ENCODE measurements at places on chromosomes 3 and 15.

DNA sequence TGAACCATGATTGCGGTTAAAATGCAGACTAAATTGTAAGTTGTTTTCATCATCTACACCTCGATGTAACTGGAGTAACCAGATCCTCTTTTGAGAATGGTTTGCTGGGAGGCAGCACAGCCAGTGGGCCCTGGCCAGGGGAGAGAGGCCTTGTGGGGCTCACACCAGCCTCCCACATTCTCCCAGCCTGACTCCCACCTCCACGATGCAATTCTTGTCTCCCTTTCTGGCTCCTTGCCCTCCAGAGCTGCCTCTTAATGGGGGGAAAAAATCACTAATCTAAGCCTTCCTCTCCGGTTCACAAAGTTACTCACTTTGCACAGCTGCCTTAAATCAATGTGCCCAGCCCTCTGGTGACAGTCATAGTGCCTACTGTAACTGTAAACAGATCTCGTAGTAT, 17.9 kb upstream of the PAQR5 start:
- DNase-seq = no peak

- DNase-seq = no peak
These were observed 218.8 kb downstream of the UBE2E2 start for GRCh38 chr3:23421811-23422516.

GRCh38 chr3:171345107-171345843, 114.9 kb downstream of the TNIK start:
- DNase-seq = no peak

- DNase-seq = no peak
These were observed 31.3 kb downstream of the DAPK2 start for GRCh38 chr15:64014995-64015394.

GRCh38 chr3:50327129-50327528, 894 bp downstream of the TUSC2 start:
- DNase-seq = no peak

DNA sequence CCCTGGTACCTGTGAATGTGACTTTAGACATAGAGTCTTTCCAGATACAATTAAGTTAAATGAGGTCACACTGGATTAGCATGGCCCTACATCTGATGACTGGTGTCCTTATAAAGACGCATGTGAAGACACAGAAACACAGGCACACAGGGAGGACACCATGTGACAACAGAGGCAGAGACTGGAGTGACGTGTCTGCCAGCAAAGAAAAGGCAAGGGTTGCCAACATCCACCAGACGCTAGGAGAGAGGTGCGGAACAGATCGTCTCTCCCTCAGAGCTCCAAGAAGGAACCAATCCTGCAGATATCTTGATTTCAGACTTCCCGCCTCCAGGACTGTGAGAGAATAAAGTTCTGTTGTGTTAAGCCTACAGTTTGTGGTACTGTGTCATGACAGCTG, 42.8 kb downstream of the CX3CR1 start:
- DNase-seq = no peak

GRCh38 chr3:114942773-114943172, 204.3 kb downstream of the ZBTB20 start:
- no peak for DNase-seq

GRCh38 chr3:180294282-180295027, 257.7 kb upstream of the PEX5L start:
- no peak for DNase-seq

DNA sequence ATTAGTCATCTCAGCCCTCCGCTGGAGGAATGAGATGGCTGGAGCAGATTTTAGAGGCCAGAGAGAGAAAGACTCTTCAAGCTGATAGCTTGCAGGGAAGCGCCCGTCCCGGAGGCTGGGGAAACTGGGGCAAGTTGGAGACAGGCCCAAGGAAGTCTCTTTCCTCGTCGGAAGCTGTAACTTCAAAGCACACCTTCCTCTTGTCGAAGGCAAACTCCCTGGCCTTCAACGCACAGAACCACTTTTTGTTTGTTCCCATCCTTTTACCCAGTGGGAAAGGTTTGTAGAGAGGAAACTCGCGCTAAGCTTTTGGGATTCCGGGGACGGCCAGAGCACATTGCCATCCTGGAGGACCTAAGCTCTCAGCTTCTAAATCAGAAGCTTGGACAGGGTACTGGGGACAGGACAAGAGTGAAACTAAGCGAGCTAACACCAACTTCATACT, 900 bp upstream of the EOMES start:
- no peak for DNase-seq

GRCh38 chr15:33865416-33865815, 102.9 kb upstream of the CHRM5 start:
- DNase-seq = no peak

- DNase-seq = no peak
These were observed 29.9 kb upstream of the TJP1 start for GRCh38 chr15:29852201-29852600.

- no peak for DNase-seq
These were observed 116.4 kb upstream of the HES1 start for GRCh38 chr3:194019398-194020165.

- no peak for DNase-seq
These were observed 446.8 kb downstream of the IGSF11 start for GRCh38 chr3:118587847-118588246.

GRCh38 chr3:149954812-149955211, 15.9 kb downstream of the PFN2 start:
- no peak for DNase-seq

DNA sequence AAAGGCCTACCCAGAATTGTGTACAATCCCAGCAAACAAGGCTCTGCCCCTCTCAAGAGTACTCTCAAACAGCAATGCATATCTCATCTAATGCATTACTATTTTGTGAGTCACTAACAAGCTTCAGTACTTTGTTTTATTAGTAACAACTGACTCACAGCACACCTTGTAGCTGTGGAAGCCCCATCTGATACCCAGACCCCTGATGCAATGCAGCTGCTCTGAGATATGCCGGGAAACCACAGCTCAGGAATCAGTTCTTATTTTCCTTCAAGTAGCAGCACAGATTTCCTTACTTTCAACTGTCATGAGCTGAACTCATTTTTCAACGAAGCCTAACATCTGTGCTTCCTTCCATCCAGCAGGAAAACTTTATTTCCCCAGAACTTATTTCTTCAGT, 37.8 kb downstream of the CCNL1 start:
- no peak for DNase-seq

- no peak for DNase-seq
These were observed 25.2 kb downstream of the ATP6V1A start for GRCh38 chr3:113771993-113772392.

- no peak for DNase-seq
These were observed 83.4 kb downstream of the RBPMS2 start for GRCh38 chr15:64691896-64692565.

DNA sequence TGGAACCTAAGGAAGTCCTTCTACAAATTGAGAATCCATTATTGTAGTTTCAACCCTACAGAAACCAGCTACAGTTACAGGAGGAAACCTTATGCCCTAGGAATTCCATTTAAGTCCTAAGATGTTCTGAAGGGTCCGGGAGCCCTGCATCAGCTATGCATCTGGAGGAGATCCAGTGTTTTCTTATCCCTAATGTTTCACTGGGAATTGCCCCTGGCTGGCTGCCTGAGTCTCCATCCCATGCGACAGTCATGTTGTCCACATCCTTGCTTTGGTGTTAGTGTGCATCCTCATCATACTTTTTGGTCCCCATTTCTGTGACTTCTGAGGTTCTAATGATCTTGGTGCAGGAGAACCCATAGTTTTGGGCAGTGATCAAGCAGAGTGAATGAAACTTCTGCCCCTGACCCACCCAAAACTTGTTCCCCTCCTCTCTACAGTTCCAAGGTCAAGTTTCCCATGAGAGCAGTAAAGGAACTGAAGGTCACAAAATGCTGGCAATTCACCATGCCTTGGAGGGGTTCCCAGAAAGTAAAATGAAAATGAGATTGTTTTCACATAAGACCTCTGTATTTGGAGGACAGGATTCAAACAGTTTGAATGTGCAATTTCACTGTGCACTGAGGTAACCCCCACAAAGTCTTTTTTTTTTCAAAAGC, 121.9 kb upstream of the PHLDB2 start:
- no peak for DNase-seq

- no peak for DNase-seq
These were observed 19.7 kb downstream of the ALPK3 start for GRCh38 chr15:84836844-84837243.

DNA sequence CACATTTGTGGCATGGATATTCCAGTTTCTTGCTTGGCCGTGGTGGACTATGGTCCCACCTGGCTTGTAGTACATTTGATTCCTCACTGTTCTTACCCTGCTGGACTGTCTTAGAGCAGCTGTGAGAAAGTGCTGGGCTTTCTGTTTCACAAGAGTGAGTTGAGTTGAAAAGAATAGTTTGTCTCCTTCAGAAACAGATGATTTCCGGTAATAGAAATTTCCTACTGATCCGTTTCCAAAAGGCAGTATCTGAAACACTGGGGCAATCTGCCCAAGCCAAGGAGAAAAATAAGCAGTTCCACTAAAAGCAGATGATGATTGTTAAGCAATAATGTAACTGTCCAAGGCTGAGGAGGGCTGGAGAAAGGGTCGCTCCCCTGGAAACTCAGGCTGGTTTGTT, 96.0 kb downstream of the SUCLG2 start:
- DNase-seq = no peak

- no peak for DNase-seq
These were observed 16.5 kb downstream of the ABHD5 start for GRCh38 chr3:43707266-43707665.

DNA sequence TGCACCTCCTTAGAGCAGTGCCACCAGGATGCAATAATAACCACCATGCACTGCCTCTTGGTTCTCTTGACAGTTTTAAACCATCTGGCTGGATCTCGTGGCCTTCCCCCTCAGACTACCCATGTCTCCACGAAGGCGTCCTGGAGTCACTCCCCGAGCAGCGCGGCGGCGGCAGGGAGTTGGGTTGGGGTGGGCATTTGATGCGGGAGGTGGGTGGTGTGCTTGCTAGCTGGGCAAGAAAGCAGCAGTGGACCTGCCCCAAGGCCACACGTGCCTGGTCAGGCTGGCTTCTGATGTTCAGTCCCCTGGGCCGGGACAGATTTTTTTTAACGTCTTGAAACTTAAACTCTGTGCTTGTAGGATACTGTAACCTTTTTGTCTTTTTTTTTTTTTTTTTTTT, 3.9 kb upstream of the TTLL3 start:
- no peak for DNase-seq

GRCh38 chr3:185561374-185561943, 9.1 kb upstream of the LIPH start:
- DNase-seq = no peak

- DNase-seq = no peak
These were observed 144.7 kb upstream of the IQSEC1 start for GRCh38 chr3:13217736-13218540.

DNA sequence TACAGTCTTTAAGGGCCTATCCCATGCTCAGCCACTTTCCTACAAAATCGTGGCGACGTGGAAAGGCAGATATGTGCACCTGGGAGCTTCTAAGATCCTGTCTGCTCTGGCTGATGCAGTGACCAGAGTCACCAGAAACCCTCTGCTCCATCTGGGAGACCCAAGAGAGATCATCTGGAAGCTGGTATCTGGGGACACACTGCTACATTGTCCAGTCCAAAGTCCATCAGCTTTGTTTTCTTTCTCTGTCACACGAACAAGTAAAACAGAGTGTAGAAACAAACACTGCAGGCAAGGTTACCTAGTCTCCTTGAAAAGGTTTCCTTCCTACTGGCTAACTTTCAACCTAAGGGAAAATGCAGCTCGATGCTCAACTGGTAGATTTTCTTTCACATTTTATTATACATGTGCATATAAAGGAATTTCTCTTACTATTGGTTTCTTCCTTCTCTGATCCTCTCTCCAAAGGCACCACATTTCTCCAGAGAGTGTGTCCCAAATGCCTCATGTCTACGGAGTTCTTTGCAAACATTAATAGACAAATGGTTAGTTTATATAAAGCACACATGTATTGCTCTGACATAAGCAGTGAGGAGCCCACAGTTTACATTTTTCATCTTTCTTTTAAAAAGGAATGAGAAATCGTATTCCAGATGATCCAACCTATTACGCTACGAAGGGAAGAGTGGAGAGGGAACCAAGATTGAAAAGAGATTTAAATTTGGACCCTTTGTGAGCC, 8.3 kb upstream of the GREM1 start:
- no peak for DNase-seq

DNA sequence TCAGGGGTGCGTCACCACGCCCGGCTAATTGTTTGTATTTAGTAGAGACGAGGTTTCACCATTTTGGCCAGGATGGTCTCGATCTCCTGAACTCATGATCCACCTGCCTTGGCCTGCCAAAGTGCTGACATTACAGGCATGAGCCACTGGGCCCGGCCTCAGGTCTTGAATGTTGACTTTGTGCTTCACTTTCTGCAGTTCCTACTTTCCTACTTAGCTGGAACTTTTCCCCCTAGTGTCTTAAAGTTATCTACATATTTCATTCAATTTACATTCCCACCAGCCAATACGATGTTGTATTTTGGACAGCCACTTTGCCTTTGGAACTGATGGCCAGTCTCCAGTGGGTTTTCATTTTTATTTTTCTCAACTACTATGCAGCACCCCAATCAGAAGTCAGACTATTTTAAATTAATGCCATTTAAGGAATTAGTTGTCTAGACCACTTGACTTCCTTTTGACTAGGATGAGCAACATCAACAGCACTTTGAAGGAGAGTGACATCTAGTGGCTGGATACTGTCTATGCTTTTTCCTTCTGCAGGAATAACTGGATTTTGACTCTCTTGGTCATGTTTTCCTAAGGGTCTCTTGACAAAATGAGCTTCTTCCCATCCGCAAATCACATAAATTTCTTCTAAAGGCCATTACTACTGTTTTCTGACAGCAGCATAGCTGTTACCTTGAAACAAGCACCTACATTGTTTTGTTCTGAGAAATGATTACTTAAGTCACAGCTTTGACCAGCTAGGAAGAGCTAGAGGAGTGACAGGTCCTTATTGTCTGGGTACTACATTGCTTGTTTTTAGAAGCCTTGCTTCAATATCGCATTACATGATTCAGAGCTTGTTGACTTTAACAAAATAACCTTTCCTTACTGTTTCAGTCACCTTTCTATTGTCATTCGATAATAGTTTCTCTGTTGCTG, 140.2 kb downstream of the ITPR1 start:
- DNase-seq = no peak

DNA sequence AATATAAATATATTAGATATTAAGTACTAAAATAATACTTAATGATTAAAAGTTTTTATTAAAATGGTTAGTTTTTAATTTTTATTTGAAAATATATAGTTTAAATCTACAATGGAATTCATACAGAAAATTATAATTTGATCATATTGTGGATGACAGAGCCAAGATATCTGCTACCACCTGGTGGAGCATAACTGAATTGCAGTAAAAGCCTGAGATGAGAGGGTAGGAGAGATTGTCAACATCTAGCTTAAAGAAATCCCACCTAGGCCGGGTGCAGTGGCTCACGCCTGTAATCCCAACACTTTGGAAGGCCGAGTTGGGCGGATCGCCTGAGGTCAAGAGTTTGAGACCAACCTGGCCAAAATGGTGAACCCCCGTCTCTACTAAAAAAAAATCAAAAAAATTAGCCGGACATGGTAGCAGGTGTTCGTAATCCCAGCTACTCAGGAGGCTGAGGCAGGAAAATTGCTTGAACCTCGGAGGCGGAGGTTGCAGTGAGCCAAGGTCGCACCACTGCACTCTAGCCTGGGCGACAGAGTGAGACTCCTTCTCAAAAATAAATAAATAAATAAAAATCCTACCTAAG, 25.1 kb upstream of the CSTA start:
- no peak for DNase-seq

GRCh38 chr3:81666502-81667121, 94.8 kb downstream of the GBE1 start:
- DNase-seq = no peak

- DNase-seq = no peak
These were observed 968.2 kb upstream of the NR2F2 start for GRCh38 chr15:95362306-95362705.

Data from activated effector memory CD4-positive, alpha-beta T cell treated with Interleukin-2 at 50 U/mL for 16 hours (primary cell).